Progenitor cell of endocrine pancreas (in vitro differentiated cells): ENCODE measurements at places on chromosomes 4 and X.

DNA sequence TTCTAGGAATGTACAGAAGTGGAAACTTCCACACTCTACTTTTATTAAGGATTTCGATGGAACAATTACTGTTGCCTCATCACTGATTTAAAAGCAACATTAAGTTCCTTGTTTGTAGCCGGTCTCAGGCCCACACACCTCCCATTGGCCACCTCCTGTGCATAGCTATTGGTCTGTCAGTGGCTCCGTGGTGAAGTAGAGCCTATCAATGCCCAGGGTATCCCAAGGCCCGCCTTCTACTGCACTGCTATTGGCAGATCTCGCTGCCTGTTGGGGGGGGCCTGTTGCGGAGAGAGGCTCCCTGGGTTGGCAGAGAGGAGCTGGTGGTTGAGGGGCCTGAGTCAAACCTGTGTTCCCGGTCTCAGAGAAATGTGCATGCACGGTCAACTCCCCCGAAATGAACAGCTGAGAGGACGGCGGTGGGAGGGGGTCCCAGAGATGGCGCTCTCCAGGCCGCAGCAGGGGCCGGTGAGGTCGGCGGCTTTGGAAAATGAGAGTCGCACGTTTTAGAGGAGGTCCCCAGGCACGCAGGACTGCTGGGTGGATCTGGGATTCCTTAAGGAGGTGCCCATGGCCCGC lies 4.9 kb upstream of the ARAF start:
- DNase-seq: peak; percentile 62

DNA sequence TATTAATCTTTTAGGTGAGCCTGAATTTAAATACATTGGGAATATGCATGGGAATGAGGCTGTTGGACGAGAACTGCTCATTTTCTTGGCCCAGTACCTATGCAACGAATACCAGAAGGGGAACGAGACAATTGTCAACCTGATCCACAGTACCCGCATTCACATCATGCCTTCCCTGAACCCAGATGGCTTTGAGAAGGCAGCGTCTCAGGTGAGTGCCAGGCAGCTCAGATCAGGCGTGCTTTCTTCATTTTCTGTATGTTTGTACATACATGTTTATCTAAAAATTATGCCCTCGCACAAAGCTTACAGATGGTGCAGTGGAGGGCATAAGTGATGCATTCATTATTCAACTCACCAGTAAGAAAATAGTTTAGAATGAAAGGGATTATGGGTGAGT lies 85.6 kb downstream of the CPE start:
- DNase-seq: no peak

- no peak for DNase-seq
Measured at GRCh38 chr4:144203155-144203554, 62.6 kb upstream of the GYPA start.

DNA sequence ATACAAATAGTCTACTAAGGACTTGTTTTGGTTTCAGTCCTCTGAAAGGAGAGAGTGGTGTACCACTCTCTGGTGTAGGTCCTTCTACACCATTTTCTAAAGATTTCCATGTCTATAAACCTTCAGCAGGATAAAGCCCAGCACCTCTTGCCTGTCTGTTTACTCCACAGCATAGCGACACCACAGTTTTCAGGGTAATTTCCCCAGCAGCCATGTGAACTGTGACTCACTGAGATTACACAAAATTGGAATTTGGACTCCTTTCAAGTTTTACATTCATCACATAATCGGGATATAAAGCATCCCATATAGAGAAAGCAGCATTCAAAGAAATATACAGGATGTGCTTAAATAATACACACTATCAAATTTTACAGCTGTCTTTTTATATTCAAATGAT lies 229.6 kb downstream of the PRDM5 start:
- DNase-seq: no peak

GRCh38 chrX:34365471-34365870 lies 233.4 kb upstream of the FAM47A start:
- no peak for DNase-seq

- no peak for DNase-seq
Measured at GRCh38 chr4:150039274-150040127, 38.7 kb upstream of the DCLK2 start.

- no peak for DNase-seq
Measured at GRCh38 chr4:124209211-124209610, 503.3 kb downstream of the ANKRD50 start.

GRCh38 chrX:19912-20571 lies 261.1 kb upstream of the PLCXD1 start:
- no peak for DNase-seq

DNA sequence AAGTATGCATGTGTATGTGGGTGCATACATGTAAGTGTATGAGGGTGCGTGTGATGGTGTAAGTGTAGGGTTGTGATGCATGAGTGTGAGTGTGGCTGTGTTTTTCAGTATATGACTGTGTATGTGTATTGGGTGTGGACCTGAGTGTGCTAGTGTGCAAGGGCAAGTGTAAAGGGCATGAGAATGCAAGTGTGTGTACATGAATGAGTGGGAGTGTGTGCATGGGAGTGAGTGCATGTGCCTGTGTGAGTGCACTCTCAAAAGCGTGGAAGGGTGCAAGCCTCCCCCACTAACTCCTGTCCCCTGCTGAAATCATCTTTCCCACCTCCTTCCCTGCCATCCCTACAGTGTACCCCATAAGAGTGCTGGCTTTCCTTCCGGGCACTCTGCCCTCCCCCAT lies 225.1 kb upstream of the PRKX start:
- no peak for DNase-seq

GRCh38 chrX:103779141-103779789 lies 2.6 kb downstream of the PLP1 start:
- no peak for DNase-seq

GRCh38 chrX:13028871-13029636 lies 15.4 kb downstream of the FAM9C start:
- no peak for DNase-seq

- no peak for DNase-seq
Measured at GRCh38 chr4:88285235-88285653, 883 bp upstream of the PPM1K start.

GRCh38 chr4:163611784-163612445 lies 117.4 kb downstream of the TMA16 start:
- no peak for DNase-seq

- no peak for DNase-seq
Measured at GRCh38 chrX:11419102-11419501, 125.9 kb downstream of the AMELX start.

DNA sequence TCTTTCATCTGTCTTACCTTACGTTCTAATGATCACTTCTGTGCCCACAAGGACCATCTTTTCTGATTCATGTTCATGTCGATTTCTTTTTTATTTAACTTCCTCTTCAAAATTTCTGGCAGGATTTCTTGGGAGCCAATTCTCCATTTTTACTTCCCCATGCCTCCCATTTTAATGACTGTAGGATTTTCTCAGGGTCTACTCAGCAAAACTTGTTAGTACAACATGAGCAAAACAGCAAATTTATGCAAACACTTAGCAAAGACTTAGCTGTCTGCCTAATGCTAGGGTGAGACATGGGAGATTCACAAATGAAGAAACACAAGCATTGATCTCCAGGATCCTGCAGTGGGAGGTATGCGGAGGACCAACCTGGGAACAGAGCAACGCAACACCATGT lies 5.5 kb downstream of the CD38 start:
- DNase-seq: no peak

DNA sequence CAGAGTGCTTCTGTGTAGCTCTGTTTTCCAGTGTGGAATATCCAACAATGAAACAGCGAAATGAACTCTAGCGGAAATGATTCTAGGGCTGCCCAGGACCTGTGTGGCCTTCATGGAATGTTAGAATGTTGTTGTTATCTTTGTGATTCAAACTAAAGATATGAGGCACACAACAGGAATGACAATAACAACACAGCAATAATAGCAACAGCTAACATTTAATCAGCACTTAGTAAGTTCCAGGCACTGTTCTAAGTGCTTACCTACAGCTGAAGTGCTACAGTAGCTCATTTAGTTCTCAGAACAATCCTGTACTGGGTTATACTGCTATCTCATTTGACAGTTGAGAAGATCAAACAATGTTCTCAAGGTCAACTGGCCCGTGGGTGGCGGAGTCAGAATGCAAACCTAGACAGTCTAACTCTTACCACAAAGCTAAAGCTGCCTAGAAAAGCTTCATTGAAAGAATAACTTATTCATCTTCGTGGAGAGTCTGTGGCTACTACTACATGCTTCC lies 63.7 kb downstream of the MAML3 start:
- DNase-seq: no peak

- no peak for DNase-seq
Measured at GRCh38 chr4:1554876-1555265, 129.2 kb downstream of the FAM53A start.

GRCh38 chr4:105620640-105621323 lies 68.4 kb downstream of the ARHGEF38 start:
- DNase-seq: no peak

GRCh38 chr4:185508181-185508580 lies 27.1 kb downstream of the PDLIM3 start:
- no peak for DNase-seq

DNA sequence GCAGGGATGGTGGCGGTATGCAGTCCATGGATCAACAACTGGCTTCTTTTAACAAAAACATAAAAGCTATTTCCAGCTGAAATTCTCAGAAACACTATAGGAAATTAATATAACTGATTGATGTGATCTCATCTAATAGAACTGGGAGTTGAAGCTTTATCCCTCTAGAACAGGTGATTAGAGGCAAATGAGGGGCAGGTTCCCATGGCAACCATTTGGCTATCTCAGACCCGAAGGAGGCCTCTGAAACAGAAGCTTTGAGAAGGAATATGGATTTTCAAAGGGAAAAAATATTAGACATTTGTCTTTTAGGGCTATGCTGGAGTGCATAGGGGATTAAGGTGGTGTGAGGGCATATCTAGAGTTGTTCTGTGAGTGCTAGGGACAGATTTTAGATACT lies 50.0 kb downstream of the IGSF1 start:
- no peak for DNase-seq

- DNase-seq: no peak
Measured at GRCh38 chr4:26941951-26942350, 81.3 kb downstream of the STIM2 start.

- peak; percentile 44 for DNase-seq
Measured at GRCh38 chr4:37977471-37978247, 17.5 kb downstream of the PTTG2 start.

- DNase-seq: no peak
Measured at GRCh38 chrX:130024127-130024526, 41.7 kb downstream of the BCORL1 start.

- no peak for DNase-seq
Measured at GRCh38 chr4:78520808-78521226, 30.8 kb upstream of the ANXA3 start.

DNA sequence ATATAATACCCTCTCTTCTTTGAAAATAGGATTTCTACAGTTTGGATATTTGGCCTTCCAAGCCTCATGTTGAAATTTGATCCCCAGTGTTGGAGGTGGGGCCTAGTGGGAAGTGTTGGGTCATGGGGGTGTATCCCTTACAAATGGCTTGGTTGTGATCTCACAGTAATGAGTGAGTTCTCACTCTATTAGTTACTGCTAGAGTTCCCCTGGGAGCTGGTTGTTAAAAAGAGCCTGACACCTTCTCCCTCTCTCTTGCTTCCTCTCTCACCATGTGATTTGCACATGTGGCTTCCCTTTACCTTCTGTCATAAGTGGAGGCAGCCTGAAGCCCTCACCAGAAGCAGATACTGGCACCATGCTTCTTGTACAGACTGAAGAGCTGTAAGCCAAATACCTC lies 73.9 kb downstream of the HDAC8 start:
- DNase-seq: no peak

DNA sequence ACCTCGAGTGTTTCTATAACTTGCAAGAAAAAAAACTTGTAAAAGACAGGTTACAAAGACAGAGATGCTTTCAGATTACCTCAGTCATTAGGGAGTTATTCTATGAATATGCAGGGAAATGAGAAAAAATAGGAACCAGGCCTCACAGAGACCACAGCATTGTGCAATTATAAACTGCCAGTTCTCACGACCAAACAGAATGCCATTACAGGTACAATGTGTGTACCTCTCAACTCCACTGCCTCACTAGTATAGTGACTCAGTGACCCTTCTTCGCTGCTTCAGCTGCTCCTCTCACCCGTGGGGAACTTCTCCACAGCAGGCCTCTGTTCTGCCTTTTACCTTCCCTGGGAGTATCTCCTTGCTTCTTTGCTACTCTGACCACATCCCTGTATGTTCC lies 2.3 kb upstream of the HTATSF1 start:
- DNase-seq: no peak

- no peak for DNase-seq
Measured at GRCh38 chrX:119755981-119756533, 2.3 kb upstream of the SOWAHD start.
